ENCODE measurements at places on chromosomes 7 and 10. TPM values are rescaled to one million over a fixed set of nuclear protein-coding genes. Genes with fewer than 3 reads are reported as not detected.

Gene GPR26
- total RNA-seq, result not detected

Gene CDCA7L
- 61.8 TPM for total RNA-seq

Gene HOGA1
- total RNA-seq, result not detected

Gene AUTS2
- total RNA-seq, result 13.9 TPM

Gene EMX2
- total RNA-seq, result not detected

Gene ZP3
- total RNA-seq, result 1.1 TPM

Gene ASIC3
- 6.0 TPM for total RNA-seq

Gene ZNF518A
- 18.9 TPM for total RNA-seq

Gene MMRN2
- not detected for total RNA-seq

Gene THSD7A
- not detected for total RNA-seq

Gene PAPOLB
- total RNA-seq, result not detected

Gene BICC1
- total RNA-seq, result not detected

Gene ZNF862
- total RNA-seq, result 31.3 TPM

Gene PLEKHS1
- 0.15 TPM for total RNA-seq

Gene TAS2R5
- total RNA-seq, result 1.2 TPM

Gene CYP2W1
- total RNA-seq, result not detected

Gene RSU1
- total RNA-seq, result 106 TPM

Gene RNLS
- total RNA-seq, result 1.2 TPM

Gene PIP
- total RNA-seq, result not detected

Gene PRSS37
- total RNA-seq, result not detected

Gene TMEM236
- 0.04 TPM for total RNA-seq

Gene TMEM184A
- total RNA-seq, result not detected

Gene SPDYE1
- total RNA-seq, result not detected

Gene ASB15
- not detected for total RNA-seq

Gene GATA3
- 48.1 TPM for total RNA-seq

Gene PPIF
- total RNA-seq, result 53.7 TPM

Gene TRPV5
- not detected for total RNA-seq

Gene ZMYND11
- total RNA-seq, result 37.5 TPM

Gene SFMBT2
- 32.3 TPM for total RNA-seq

Gene JAKMIP3
- total RNA-seq, result 0.07 TPM

Gene CDHR1
- total RNA-seq, result 0.07 TPM

Gene MINDY3
- 22.3 TPM for total RNA-seq

Gene HOXA1
- total RNA-seq, result 0.22 TPM

Gene CROT
- 14.2 TPM for total RNA-seq

Gene CDH23
- total RNA-seq, result 4.5 TPM

Gene KIAA1549
- 0.12 TPM for total RNA-seq

Gene SPDYE8
- not detected for total RNA-seq

Gene RHBDD2
- total RNA-seq, result 21.8 TPM

Gene WNT2
- not detected for total RNA-seq

Gene CHN2
- 2.4 TPM for total RNA-seq

Gene UNCX
- not detected for total RNA-seq

Gene APBB1IP
- total RNA-seq, result 92.2 TPM

Gene CDC14C
- total RNA-seq, result not detected

Gene OPN1SW
- not detected for total RNA-seq

Gene PIK3CG
- total RNA-seq, result 42.9 TPM

Gene NKX1-2
- not detected for total RNA-seq

Gene THAP5
- 36.1 TPM for total RNA-seq

Gene PRPF18
- 24.8 TPM for total RNA-seq

Gene CCDC3
- total RNA-seq, result 0.10 TPM

Gene DCLRE1C
- 60.4 TPM for total RNA-seq

Gene AKR1C8
- 0.50 TPM for total RNA-seq

Gene TMEM273
- 12.5 TPM for total RNA-seq
